Neural progenitor cell (in vitro differentiated cells): ENCODE measurements at places on chromosomes 13 and 19.

DNA sequence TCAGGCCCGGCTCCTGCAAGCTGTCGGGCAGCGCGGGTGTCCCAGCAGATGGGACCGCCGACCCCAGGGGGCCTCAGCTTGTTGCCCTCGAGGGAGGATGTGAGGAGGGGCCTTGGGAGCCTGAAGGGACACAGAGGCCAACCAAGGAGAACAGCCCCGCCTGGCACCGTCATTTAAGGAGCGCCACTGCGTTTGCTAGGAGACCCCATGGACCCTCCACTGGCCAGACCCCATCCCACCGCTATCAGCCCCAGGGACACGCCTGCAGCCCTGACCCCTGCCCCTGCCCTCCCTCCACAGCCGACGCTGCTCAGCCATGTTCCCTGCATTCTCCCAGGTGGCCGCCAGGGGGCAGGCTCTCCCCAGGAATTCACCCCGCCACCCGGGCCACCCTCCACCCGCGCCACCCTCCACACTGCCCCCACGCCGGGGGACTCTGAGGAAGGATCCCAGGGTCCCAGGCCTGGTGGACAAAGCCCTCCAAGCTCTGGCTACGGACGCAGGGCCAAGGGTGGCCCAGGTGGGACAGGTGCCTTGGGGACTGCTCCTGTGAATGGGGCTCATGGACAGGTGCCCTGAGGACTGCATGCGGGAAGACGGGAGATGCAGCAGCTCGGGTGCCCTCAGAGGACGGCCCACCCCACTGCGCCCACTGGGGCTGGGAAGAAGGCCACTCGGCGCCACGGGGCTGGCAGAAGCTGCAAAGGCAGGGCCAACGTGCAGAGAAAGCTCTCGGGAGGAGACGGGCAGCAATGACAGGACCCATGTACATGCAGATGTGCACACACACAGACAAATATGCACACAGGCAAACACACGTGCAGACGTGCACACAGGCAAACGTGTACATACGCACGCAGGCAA, 34.4 kb downstream of the PIP5K1C start:
- DNase-seq, result peak; percentile 66

- DNase-seq, result peak; percentile 71
These were observed 9.8 kb upstream of the CIRBP start for GRCh38 chr19:1259206-1259875.

DNA sequence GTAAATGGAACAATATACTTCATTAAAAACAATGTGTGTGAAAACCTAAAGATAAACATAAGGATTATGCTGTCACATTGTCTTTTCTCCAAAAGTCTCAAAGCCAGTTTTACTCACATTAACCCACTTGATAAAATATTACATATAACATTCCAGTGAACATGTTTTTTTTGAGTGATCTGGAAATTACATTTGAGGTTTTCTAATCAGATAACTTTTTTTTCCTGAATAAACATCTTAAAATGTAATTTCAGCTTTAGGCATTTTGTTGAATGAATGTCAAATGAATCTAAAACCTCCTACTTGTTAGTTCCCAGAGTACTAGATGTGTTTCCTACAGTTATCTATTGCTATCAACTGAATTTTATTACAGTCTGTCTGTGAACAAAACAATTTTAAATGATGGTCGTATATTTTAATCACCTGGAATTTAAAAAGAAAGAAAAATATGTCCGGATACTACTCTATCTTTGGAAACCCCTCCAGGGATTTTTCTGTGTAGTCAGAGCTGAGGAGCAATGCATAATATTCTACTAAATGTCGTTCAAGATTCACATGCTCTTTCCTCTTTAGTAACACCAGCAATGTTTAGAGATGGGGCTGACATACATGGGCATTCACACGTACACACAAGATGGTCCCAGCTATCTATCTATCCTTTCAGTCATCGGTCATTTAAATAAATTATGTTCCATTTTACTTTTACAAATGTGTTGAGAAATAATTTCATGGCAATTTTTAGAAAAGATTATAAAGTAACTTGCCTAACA, 283.9 kb downstream of the KLF12 start:
- DNase-seq, result no peak

GRCh38 chr13:49495783-49496762, at the start of gene PHF11:
PHF11 (plus strand) TSS chr13:49495953; CDS start chr13:49496002, 49 bp downstream.
- DNase-seq, result peak; percentile 79
